AG20443 (cell line): ENCODE measurements at places on chromosomes 13 and 19.

DNA sequence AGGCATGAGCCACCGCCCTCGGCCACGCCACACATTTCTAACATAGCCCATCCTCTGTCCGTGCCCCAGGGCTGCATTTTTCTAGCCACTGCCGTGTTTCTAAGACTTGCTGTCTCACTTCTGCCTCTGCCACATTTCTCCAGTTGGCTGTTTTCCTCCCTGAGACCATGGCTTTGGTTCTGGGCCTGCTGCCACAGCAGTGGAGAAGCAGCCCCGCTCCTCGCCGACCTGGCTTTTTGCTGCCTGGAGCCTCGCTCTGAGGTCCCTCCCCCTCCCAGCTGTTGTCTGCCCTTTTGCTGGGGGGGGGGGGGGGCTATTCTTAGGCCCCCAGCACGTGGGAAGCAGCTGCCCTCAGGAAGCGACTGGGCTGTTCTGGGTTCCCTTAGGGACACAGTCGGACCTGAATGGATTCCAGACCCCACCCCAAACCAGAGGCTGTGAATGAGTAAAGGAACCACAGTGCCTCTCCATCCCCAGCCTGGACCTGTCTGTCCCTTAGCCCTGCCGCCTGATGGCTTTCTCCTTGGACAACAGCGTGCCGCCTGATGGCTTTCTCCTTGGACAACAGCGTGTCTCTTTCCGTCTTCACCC, 3.3 kb downstream of the GYS1 start:
- DNase-seq: no peak

GRCh38 chr19:389255-389934, 19.6 kb downstream of the C2CD4C start:
- no peak for DNase-seq

DNA sequence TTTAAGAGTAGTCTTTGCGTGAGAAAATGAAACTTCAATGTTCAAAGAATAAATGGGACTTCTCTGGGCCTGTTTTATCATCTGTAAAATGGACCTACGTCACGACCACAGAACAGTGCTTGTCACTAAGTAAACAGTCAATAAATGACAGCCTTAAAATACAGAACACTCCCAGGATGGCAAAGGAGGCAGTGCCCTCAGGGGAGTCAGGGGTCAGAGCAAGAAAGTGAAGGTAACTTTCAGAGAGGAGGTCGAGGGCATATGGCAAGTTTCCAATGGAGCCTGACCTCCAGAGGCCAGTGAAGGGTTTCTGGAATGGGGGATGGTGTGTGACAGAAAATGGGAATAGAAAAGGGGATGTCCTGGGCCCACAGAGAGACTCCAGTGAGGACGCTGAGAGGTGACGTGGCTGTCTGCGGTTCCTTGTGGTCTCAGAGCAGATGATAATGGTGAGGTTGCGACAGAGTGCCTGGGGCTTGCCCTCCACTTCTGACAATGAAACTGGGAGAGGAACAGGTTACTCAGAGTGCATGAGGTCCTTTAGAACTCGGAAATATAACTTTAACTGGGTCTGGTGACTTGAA, 91.8 kb downstream of the UBL3 start:
- DNase-seq: peak; percentile 16

DNA sequence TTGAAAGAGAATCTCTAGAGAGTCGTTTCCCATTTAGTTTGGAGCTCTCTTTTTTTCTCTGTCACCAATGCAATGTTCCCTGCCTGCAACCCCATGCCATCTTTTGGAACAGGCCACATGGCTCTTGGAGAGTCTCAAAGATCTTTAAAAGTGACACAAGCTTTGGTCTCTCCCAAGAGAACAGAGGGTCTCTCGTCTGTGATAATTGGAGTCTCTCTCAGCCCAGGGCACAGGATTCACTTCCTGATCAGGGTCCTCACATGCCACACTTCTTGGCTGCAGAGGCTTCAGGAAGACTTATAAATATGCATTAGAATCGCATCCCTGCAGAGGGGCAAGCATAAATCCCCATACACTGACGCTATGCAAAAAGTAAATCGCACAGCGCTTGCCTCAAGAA, 240.5 kb downstream of the IRS2 start:
- no peak for DNase-seq
